ENCODE measurements at places on chromosomes 6 and 20. TPM values are rescaled to one million over a fixed set of nuclear protein-coding genes. Genes with fewer than 3 reads are reported as not detected.

The HACE1 gene
- polyA plus RNA-seq = 3.3 TPM

The PPP1R3G gene
- polyA plus RNA-seq = not detected

The BPI gene
- not detected for polyA plus RNA-seq

The ADTRP gene
- polyA plus RNA-seq = not detected

The EPB41L1 gene
- not detected for polyA plus RNA-seq

The AGER gene
- 0.57 TPM for polyA plus RNA-seq

The ADGRG6 gene
- 0.47 TPM for polyA plus RNA-seq

The CTSA gene
- 76.8 TPM for polyA plus RNA-seq

The SLC17A1 gene
- not detected for polyA plus RNA-seq

The C20orf202 gene
- not detected for polyA plus RNA-seq

The AKIRIN2 gene
- polyA plus RNA-seq = 42.0 TPM

The DLK2 gene
- polyA plus RNA-seq = 0.11 TPM

GRCh38 chr20:18224968-18225568 lies 63.3 kb upstream of the ZNF133 start:
- no peaks in the 10 kb centered on the region for H3K4me1 ChIP-seq
- no peak overlapping the region for H3K27ac ChIP-seq
- H3K4me3 ChIP-seq = no peak overlapping the region
- peaks cover 11% of the 10 kb centered on the region for H3K27me3 ChIP-seq
- H3K36me3 ChIP-seq = no peaks in the 10 kb centered on the region

DNA sequence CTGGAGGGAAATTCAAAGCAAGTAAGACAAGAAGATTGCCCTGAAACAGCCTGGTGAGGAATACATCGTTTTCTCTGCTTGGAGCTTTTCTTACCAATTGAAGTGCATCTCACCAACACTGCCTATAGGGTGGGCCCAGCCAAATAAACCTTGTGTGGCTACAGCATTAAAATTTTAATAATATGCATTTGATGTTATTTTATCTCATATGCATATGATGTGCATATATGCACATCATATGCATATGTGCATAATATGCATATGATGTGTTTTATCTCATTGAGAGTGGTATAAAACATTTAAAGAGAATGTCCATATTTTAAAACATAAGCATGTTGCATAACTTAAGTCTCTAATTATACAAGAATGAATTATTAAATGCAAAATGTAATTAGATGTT lies 328.6 kb upstream of the ARID1B start:
- H3K27ac ChIP-seq = no peak overlapping the region
- H3K4me1 ChIP-seq = no peaks in the 10 kb centered on the region
- H3K27me3 ChIP-seq = peaks cover 11% of the 10 kb centered on the region
- no peak for DNase-seq
- no peaks in the 10 kb centered on the region for H3K36me3 ChIP-seq

GRCh38 chr20:13232999-13233398 lies 11.9 kb downstream of the ISM1 start:
- DNase-seq = no peak
- H3K4me1 ChIP-seq = peaks cover 21% of the 10 kb centered on the region
- H3K27me3 ChIP-seq = peaks cover 9% of the 10 kb centered on the region
- H3K4me3 ChIP-seq = no peak overlapping the region
- H3K27ac ChIP-seq = no peak overlapping the region

GRCh38 chr20:52311209-52311794 lies 119.7 kb upstream of the ZFP64 start:
- no peaks in the 10 kb centered on the region for H3K36me3 ChIP-seq
- DNase-seq = no peak
- peaks cover 11% of the 10 kb centered on the region for H3K27me3 ChIP-seq
- H3K27ac ChIP-seq = no peak overlapping the region

GRCh38 chr20:15710636-15711035 lies 862.6 kb downstream of the KIF16B start:
- no peak overlapping the region for H3K4me3 ChIP-seq
- no peak for DNase-seq
- no peaks in the 10 kb centered on the region for H3K4me1 ChIP-seq

DNA sequence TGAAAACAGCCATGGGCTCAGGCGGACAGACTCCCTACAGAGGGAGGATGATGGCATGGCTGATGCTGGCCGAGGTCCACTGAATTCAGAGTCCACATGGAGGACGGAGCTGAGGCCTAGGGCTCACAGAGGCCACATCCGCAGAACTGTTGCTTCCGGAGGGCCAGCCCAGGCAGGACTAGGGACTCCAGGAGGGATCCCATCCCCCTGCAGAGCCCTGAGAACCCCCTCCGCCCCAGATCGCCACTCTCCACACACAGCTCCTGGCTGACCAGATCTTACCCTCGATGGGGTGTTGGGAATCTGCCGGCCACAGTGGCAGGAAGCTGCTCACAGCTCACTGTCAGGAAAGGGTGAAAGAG lies 399.2 kb downstream of the TAF4 start:
- no peaks in the 10 kb centered on the region for H3K4me1 ChIP-seq
- no peak for DNase-seq
- H3K27ac ChIP-seq = no peak overlapping the region
- H3K36me3 ChIP-seq = no peaks in the 10 kb centered on the region
- H3K27me3 ChIP-seq = peaks cover 2% of the 10 kb centered on the region

- no peaks in the 10 kb centered on the region for H3K4me1 ChIP-seq
- no peaks in the 10 kb centered on the region for H3K36me3 ChIP-seq
- H3K27ac ChIP-seq = no peak overlapping the region
- no peak overlapping the region for H3K4me3 ChIP-seq
- H3K27me3 ChIP-seq = no peaks in the 10 kb centered on the region
These were observed 36.8 kb downstream of the TSPYL4 start for GRCh38 chr6:116217069-116217468.

- H3K27ac ChIP-seq = no peak overlapping the region
- H3K36me3 ChIP-seq = no peaks in the 10 kb centered on the region
- H3K27me3 ChIP-seq = no peaks in the 10 kb centered on the region
- no peaks in the 10 kb centered on the region for H3K4me1 ChIP-seq
These were observed 449.4 kb downstream of the PTPRT start for GRCh38 chr20:42740226-42740870.

DNA sequence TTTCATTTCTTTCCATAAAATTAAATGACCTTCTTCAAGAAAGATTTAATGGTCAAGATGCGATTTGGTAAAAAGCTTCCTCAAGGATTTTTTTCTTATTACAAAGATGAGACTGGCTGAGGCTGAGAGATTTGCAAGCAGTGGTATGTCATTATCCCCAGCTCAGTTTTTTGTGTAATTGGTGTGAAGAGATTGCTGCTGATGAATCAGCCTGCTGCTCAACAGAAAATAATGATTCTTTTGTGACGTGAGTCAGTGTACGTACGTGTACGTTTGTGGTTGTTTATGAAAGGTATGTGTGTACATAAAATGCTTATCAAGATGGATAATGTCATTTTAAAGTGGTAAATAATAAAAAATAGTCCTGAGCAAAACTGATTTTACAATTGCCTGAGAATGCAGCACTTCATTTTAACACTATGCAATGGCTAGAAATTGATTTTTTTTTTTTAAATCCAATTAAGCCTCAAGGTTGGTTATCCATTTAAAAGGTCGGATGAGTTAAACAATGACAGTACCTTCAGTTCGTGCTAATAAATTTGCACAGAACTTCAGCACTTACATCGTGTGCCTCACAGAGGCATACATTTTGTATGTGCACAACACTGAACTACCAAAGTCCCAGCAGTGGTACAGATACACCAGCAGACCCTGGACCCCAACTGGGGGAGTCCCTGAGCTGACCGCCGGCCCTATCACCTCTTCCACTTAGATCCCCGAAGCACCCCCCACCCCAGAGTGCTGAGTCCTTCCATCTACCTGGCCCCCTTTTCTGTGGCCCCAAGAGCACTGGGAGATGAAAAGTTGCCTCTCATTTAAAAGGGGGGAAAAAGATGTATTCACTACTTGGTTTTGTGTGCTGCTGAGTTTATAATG lies 9.7 kb upstream of the NPEPL1 start:
- no peak for DNase-seq
- no peak overlapping the region for H3K27ac ChIP-seq
- no peaks in the 10 kb centered on the region for H3K27me3 ChIP-seq
- no peaks in the 10 kb centered on the region for H3K4me1 ChIP-seq
- H3K4me3 ChIP-seq = no peak overlapping the region
- H3K36me3 ChIP-seq = peaks cover 9% of the 10 kb centered on the region

- peak overlapping the region; percentile 72 for H3K4me3 ChIP-seq
- no peaks in the 10 kb centered on the region for H3K36me3 ChIP-seq
These were observed 779 bp upstream of the KCNG1 start for GRCh38 chr20:51023617-51024155.

GRCh38 chr20:17542993-17543412 lies 11.8 kb upstream of the BFSP1 start:
- H3K27ac ChIP-seq = no peak overlapping the region
- no peaks in the 10 kb centered on the region for H3K4me1 ChIP-seq
- no peak overlapping the region for H3K4me3 ChIP-seq
- peaks cover 4% of the 10 kb centered on the region for H3K27me3 ChIP-seq
- no peaks in the 10 kb centered on the region for H3K36me3 ChIP-seq
- DNase-seq = no peak

GRCh38 chr6:105305521-105305920 lies 97.4 kb downstream of the PREP start:
- no peaks in the 10 kb centered on the region for H3K27me3 ChIP-seq
- no peaks in the 10 kb centered on the region for H3K4me1 ChIP-seq
- peaks cover 29% of the 10 kb centered on the region for H3K36me3 ChIP-seq
- H3K4me3 ChIP-seq = no peak overlapping the region
- H3K27ac ChIP-seq = no peak overlapping the region

DNA sequence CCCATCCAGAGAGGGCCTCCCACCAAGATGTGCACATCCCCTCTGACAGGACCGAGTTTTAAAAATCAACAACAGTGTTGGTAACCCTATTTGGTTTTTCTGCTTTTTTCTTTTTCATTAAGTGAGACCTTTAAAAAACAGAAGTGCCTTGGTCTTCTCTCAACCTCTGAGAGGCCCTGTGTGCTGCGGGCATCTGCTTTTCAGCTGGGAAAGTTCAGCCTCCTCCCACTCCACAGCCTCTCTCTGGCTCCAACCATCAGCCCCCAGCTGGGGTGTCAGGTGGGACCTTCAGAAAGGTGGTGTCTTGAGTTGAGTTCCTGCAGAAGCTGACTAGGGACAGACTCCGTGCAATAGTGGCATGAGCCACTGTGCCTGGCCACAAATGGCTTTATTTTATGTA lies 64.6 kb upstream of the ZMYND8 start:
- no peak overlapping the region for H3K4me3 ChIP-seq
- H3K27me3 ChIP-seq = peaks cover 5% of the 10 kb centered on the region
- peaks cover 16% of the 10 kb centered on the region for H3K4me1 ChIP-seq
- no peak overlapping the region for H3K27ac ChIP-seq
- no peaks in the 10 kb centered on the region for H3K36me3 ChIP-seq
- no peak for DNase-seq

GRCh38 chr6:57193177-57193576 lies 21.1 kb downstream of the BAG2 start:
- no peak overlapping the region for H3K27ac ChIP-seq
- H3K27me3 ChIP-seq = no peaks in the 10 kb centered on the region
- H3K36me3 ChIP-seq = peaks cover 3% of the 10 kb centered on the region
- no peaks in the 10 kb centered on the region for H3K4me1 ChIP-seq
- DNase-seq = no peak

DNA sequence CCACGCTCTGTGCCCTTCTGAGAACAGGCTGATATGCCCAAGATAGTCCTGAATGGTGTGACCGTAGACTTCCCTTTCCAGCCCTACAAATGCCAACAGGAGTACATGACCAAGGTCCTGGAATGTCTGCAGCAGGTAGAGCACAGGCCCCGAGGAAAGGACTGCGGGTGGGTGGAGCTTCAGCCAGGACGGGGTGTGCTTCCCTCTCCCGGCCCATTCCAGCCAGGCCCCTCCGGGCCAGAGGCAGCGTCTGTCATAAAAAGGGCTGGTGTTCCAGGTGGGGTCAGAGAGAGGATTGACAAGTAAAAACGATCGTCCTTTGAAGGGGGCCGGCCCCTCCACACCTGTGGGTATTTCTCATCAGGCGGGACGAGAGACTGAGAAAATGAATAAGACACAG lies 1.3 kb downstream of the RTEL1 start:
- H3K27me3 ChIP-seq = peaks cover 10% of the 10 kb centered on the region
- peaks cover 4% of the 10 kb centered on the region for H3K36me3 ChIP-seq
- no peak for DNase-seq
- H3K27ac ChIP-seq = no peak overlapping the region

GRCh38 chr6:94862112-94862511 lies 715.2 kb upstream of the MANEA start:
- no peaks in the 10 kb centered on the region for H3K4me1 ChIP-seq
- H3K27me3 ChIP-seq = no peaks in the 10 kb centered on the region

GRCh38 chr6:47890326-47890875 lies 108.6 kb downstream of the OPN5 start:
- no peak overlapping the region for H3K27ac ChIP-seq
- no peaks in the 10 kb centered on the region for H3K4me1 ChIP-seq
- no peaks in the 10 kb centered on the region for H3K27me3 ChIP-seq
- H3K36me3 ChIP-seq = no peaks in the 10 kb centered on the region
- no peak overlapping the region for H3K4me3 ChIP-seq
- no peak for DNase-seq

GRCh38 chr20:23058240-23058639 lies 8.8 kb upstream of the THBD start:
- no peak for DNase-seq
- H3K27me3 ChIP-seq = peaks cover 4% of the 10 kb centered on the region
- H3K4me1 ChIP-seq = no peaks in the 10 kb centered on the region
- H3K36me3 ChIP-seq = no peaks in the 10 kb centered on the region
- no peak overlapping the region for H3K4me3 ChIP-seq
- H3K27ac ChIP-seq = no peak overlapping the region

DNA sequence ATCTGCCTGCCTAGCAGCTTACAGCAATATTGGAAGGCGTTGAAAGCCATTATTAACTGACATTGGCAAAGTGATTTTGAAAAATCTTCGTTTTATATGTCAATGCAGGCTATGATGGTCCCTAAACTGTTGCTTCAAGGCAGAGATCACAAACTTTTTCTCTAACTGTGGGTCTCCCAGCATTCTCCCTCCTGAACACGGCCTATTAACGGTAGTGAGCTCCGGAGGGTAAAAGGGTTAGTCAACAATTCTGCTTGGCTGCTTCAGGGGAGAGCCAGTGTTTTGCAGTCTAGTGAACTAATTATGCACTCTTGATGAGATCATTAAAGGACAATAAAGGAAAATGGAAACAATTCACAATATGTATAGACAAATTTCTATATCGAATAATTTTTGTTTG lies 261.8 kb upstream of the QKI start:
- no peaks in the 10 kb centered on the region for H3K4me1 ChIP-seq
- no peaks in the 10 kb centered on the region for H3K36me3 ChIP-seq
- peaks cover 3% of the 10 kb centered on the region for H3K27me3 ChIP-seq
- no peak overlapping the region for H3K27ac ChIP-seq

GRCh38 chr6:166976636-166977035 lies 20.3 kb upstream of the RNASET2 start:
- no peak overlapping the region for H3K27ac ChIP-seq
- no peaks in the 10 kb centered on the region for H3K27me3 ChIP-seq
- DNase-seq = no peak
- H3K4me1 ChIP-seq = no peaks in the 10 kb centered on the region
- H3K4me3 ChIP-seq = no peak overlapping the region

DNA sequence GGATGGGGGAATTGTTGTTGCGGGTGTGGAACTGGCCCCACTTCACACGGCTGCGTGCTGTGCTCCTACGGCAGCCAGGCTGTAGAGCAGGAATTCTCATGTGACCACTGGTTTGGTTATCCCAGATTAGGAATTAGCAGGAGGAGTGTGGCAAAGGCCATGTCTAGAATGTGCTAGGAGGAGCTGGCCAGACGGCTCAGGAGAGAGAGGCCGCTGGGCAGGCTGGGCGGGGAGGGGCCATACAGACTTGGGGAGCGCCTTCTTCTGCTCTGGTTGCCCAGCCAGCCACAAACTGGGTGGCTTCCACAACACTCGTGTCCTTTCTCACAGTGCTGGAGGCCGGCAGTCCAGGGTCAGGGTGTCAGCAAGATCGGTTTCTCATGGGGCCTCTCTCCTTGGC lies 245.0 kb upstream of the QKI start:
- DNase-seq = no peak
- no peaks in the 10 kb centered on the region for H3K36me3 ChIP-seq
- H3K4me1 ChIP-seq = no peaks in the 10 kb centered on the region
- no peak overlapping the region for H3K4me3 ChIP-seq

All from immature natural killer cell (primary cell).